Activated naive CD4-positive, alpha-beta T cell treated with anti-CD3 and anti-CD28 coated beads, Interleukin-2, amount 10 ng/mL, durations not matched to agents 5 hours and 36 hours (primary cell): ENCODE measurements at places on chromosomes 7 and 10. TPM values are rescaled to one million over a fixed set of nuclear protein-coding genes. Genes with fewer than 3 reads are reported as not detected.

Gene LRRN3
- 257 TPM for total RNA-seq

Gene HYAL4
- not detected for total RNA-seq

Gene SYT15B
- total RNA-seq = 0.25 TPM

Gene SYT15
- total RNA-seq = 0.75 TPM

Gene CDC14C
- not detected for total RNA-seq
